ENCODE measurements at places on chromosomes 4 and X. TPM values are rescaled to one million over a fixed set of nuclear protein-coding genes. Genes with fewer than 3 reads are reported as not detected.

- no peaks in the 10 kb centered on the region for H3K36me3 ChIP-seq
- no peak for DNase-seq
- no peaks in the 10 kb centered on the region for H3K27me3 ChIP-seq
- H3K4me3 ChIP-seq = no peak overlapping the region
- H3K27ac ChIP-seq = no peak overlapping the region
- H3K4me1 ChIP-seq = peaks cover 13% of the 10 kb centered on the region
Observed at GRCh38 chr4:140047786-140048185, 106.2 kb downstream of the MAML3 start.

- H3K36me3 ChIP-seq = no peaks in the 10 kb centered on the region
- H3K4me3 ChIP-seq = no peak overlapping the region
- peaks cover 8% of the 10 kb centered on the region for H3K4me1 ChIP-seq
- DNase-seq = no peak
- H3K27ac ChIP-seq = no peak overlapping the region
- no peaks in the 10 kb centered on the region for H3K27me3 ChIP-seq
Observed at GRCh38 chr4:16687011-16687410, 211.4 kb downstream of the LDB2 start.

The MMRN1 gene
- not detected for total RNA-seq

DNA sequence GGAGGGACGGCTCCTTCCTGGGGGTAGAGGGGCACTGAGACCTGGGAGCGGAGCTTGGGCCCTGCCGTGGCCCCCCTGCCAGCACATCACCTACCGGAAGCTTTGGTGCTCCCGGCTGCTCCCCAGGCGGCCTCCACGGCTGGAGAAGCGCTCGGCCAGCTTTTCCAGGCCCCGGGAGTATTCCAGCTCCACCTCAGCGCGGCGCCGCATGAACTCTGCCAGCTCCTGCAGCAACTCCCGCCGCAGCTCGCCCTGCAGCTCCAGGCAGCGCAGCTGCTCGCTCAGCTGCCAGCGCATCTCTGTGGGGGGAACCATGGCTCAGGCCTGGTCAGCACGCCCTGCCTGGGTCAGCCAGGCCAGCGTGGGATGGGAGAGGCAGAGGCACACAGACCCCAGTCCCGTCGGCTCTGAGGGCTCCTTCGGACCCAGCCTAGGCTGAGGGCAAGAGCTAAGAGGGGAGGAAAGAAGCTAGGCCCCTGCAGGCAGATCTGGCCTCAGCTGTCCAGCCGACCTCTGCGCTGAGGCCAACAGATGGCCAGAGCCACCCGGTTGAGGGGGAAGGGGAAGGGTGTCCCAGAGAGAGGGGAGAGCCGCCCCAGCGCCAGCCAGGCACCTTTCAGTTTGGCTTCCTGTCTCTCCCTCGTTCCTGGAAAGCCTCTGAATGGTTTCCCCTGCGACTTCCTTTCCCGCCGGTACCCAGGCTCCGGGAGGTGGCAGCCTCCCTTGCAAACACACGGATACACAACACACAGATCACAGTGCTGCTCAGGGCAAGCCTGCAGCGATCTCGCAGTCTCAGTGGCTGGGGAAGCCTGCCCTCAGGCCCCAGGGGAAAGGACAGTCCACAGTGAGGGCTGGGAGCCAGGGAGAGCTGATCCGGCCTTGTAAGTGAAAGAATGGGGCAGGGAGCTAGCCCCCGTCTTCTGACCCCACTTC lies 4.3 kb downstream of the ARHGAP4 start:
- peaks cover 32% of the 10 kb centered on the region for H3K27me3 ChIP-seq
- peaks cover 17% of the 10 kb centered on the region for H3K4me1 ChIP-seq
- H3K36me3 ChIP-seq = no peaks in the 10 kb centered on the region

GRCh38 chr4:20418861-20419451 lies 167.3 kb downstream of the SLIT2 start:
- no peaks in the 10 kb centered on the region for H3K27me3 ChIP-seq
- peak overlapping the region; percentile 68 for H3K4me3 ChIP-seq
- no peaks in the 10 kb centered on the region for H3K36me3 ChIP-seq
- peak overlapping the region; percentile 78 for H3K27ac ChIP-seq
- H3K4me1 ChIP-seq = peaks cover 6% of the 10 kb centered on the region

The FAM47E gene
- 1.0 TPM for total RNA-seq

The FAM156B gene
- 16.5 TPM for total RNA-seq

- H3K4me3 ChIP-seq = no peak overlapping the region
- DNase-seq = peak; percentile 43
- H3K27ac ChIP-seq = no peak overlapping the region
- H3K4me1 ChIP-seq = no peaks in the 10 kb centered on the region
- H3K27me3 ChIP-seq = no peaks in the 10 kb centered on the region
- no peaks in the 10 kb centered on the region for H3K36me3 ChIP-seq
Observed at GRCh38 chr4:52425751-52426326, 233.3 kb downstream of the USP46 start.

GRCh38 chrX:10051866-10052480 lies 84.8 kb downstream of the CLDN34 start:
- no peaks in the 10 kb centered on the region for H3K36me3 ChIP-seq
- DNase-seq = no peak
- peaks cover 19% of the 10 kb centered on the region for H3K4me1 ChIP-seq
- no peaks in the 10 kb centered on the region for H3K27me3 ChIP-seq
- H3K4me3 ChIP-seq = no peak overlapping the region
- H3K27ac ChIP-seq = no peak overlapping the region

The HTN1 gene
- not detected for total RNA-seq

GRCh38 chr4:7218686-7219085 lies 26.3 kb downstream of the SORCS2 start:
- H3K27ac ChIP-seq = no peak overlapping the region
- H3K4me3 ChIP-seq = no peak overlapping the region
- H3K27me3 ChIP-seq = no peaks in the 10 kb centered on the region
- no peaks in the 10 kb centered on the region for H3K36me3 ChIP-seq
- H3K4me1 ChIP-seq = peaks cover 11% of the 10 kb centered on the region

GRCh38 chrX:18994713-18995112 lies 10.8 kb upstream of the PHKA2 start:
- DNase-seq = peak; percentile 51
- peaks cover 7% of the 10 kb centered on the region for H3K4me1 ChIP-seq
- H3K4me3 ChIP-seq = peak overlapping the region; percentile 2
- H3K27me3 ChIP-seq = no peaks in the 10 kb centered on the region
- H3K27ac ChIP-seq = peak overlapping the region; percentile 70
- H3K36me3 ChIP-seq = no peaks in the 10 kb centered on the region

DNA sequence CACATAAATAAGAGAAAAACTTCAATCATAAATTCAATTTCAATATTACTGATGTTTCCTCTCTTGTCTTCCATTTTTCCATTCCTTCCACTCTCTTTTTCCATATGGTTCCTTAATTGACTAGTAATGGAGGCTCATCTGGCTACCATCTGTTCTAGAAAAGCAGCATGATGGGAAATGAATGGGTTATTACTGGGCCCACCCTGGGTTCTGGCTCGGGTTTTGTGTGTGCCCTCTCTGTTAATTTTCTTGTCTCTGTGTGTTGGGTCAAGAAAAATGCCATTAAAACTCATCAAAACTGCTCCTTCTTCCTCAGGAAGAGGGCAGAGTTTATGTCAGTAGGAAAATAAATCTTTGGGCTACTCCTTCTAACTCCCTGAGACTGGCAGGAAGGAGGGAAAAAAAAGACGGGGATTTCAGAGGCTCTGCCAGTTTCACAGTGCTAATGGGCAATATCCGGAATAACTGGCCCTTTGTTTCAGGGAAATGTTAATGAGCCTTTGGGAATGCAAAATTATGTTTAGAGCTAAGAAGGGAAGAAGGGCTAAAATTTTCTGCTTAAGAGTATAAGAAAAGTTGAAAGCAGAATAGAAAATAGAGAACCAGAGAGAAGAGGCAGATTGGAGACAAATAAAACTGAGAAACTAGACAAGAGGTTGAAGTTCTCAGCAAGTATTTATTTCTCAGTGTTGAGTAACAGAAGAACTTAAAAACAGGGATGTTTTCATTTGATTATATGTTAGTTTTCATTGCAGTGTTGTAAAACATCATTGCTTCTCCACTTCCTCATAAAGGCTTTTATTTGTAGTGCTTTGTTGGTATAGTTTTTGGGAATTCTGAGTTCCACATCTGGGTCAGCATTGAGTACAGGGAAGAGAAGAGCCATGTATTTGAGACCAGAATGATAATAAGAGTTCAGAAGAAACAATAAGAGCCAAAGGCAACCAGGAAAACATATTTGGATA lies 19.7 kb downstream of the GABRB1 start:
- H3K4me3 ChIP-seq = no peak overlapping the region
- no peak overlapping the region for H3K27ac ChIP-seq
- no peak for DNase-seq
- peaks cover 90% of the 10 kb centered on the region for H3K27me3 ChIP-seq

GRCh38 chrX:133983256-133983973 lies 2.0 kb downstream of the GPC3 start:
- no peaks in the 10 kb centered on the region for H3K36me3 ChIP-seq
- no peaks in the 10 kb centered on the region for H3K4me1 ChIP-seq
- DNase-seq = no peak
- H3K4me3 ChIP-seq = no peak overlapping the region

DNA sequence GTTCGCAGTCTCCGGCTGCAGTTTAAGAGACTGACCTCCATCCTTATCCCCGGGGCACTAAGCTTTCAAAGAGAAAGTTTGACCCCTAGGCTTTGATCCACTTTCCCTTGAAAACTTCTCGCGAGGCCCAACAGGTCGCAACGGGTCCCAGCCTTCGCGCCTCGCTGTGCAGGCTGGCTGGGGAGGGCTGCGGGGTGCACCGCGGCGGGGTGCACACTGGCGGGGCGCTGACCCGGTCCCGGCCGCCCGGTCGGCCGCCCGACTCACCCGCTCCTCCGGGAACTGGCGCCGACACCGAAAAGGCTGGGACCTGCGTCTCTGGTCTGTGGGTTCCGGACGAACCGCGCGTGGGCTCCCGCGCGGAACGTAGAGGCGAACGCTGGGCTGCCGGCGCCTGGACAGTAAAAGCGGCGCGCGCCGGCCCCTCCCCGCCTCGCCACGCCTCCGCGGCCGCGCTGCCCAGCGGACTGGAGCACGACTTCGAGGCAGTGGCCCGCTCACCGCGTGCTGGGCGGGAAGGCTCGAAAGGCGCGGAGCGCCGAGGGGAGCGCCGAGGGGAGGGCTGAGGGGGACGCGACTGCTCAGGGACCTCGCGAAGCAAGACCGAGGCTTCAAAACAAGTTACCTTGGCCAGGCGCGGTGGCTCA lies at the start of gene TAF7L:
Gene TAF7L, minus strand, starts transcription at position 378 of the 647 bp plus-strand sequence. CDS start 3,791 bp downstream, outside the sequence.
- no peaks in the 10 kb centered on the region for H3K36me3 ChIP-seq
- H3K27ac ChIP-seq = no peak within 1 kb of the TSS
- H3K4me3 ChIP-seq = no peak within 1 kb of the TSS
- DNase-seq = no peak
- H3K4me1 ChIP-seq = no peaks in the 10 kb centered on the region

GRCh38 chrX:104670051-104670450 lies 104.1 kb downstream of the IL1RAPL2 start:
- no peaks in the 10 kb centered on the region for H3K4me1 ChIP-seq
- no peaks in the 10 kb centered on the region for H3K36me3 ChIP-seq
- no peak for DNase-seq
- no peak overlapping the region for H3K4me3 ChIP-seq

DNA sequence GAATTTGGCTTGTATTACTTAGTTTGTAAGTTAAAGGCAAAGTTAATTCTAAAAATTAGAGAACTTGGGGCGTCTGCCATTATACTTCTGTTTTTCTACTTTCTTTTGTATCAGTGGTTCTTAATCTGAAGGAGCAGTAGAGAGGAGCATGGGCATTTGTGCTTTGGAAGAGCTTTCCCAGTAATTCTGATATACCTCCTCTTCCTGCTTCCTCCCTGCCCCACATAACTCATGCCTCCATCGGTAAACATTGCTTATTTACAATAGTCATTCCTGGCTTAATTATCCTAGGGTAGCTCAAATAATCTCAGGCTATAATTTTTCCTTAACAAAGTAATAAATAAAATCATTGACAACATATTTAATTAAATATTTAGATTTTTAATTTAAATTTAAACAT lies 37.1 kb upstream of the SPARCL1 start:
- H3K27me3 ChIP-seq = no peaks in the 10 kb centered on the region
- no peak overlapping the region for H3K27ac ChIP-seq
- no peaks in the 10 kb centered on the region for H3K36me3 ChIP-seq
- no peak for DNase-seq
- H3K4me1 ChIP-seq = no peaks in the 10 kb centered on the region
- no peak overlapping the region for H3K4me3 ChIP-seq

GRCh38 chr4:26815706-26816105 lies 44.9 kb upstream of the STIM2 start:
- no peaks in the 10 kb centered on the region for H3K36me3 ChIP-seq
- H3K4me3 ChIP-seq = no peak overlapping the region
- H3K27ac ChIP-seq = no peak overlapping the region
- no peaks in the 10 kb centered on the region for H3K27me3 ChIP-seq
- H3K4me1 ChIP-seq = peaks cover 5% of the 10 kb centered on the region
- no peak for DNase-seq

GRCh38 chr4:153257151-153257620 lies 52.9 kb downstream of the TRIM2 start:
- H3K27me3 ChIP-seq = no peaks in the 10 kb centered on the region
- H3K4me1 ChIP-seq = peaks cover 6% of the 10 kb centered on the region
- H3K36me3 ChIP-seq = no peaks in the 10 kb centered on the region
- no peak overlapping the region for H3K27ac ChIP-seq
- no peak for DNase-seq

The S100P gene
- 55.6 TPM for total RNA-seq

- no peak overlapping the region for H3K27ac ChIP-seq
- H3K4me3 ChIP-seq = no peak overlapping the region
- no peaks in the 10 kb centered on the region for H3K4me1 ChIP-seq
- H3K36me3 ChIP-seq = no peaks in the 10 kb centered on the region
- H3K27me3 ChIP-seq = no peaks in the 10 kb centered on the region
- no peak for DNase-seq
Observed at GRCh38 chr4:158965226-158965625, 137.7 kb upstream of the RAPGEF2 start.

DNA sequence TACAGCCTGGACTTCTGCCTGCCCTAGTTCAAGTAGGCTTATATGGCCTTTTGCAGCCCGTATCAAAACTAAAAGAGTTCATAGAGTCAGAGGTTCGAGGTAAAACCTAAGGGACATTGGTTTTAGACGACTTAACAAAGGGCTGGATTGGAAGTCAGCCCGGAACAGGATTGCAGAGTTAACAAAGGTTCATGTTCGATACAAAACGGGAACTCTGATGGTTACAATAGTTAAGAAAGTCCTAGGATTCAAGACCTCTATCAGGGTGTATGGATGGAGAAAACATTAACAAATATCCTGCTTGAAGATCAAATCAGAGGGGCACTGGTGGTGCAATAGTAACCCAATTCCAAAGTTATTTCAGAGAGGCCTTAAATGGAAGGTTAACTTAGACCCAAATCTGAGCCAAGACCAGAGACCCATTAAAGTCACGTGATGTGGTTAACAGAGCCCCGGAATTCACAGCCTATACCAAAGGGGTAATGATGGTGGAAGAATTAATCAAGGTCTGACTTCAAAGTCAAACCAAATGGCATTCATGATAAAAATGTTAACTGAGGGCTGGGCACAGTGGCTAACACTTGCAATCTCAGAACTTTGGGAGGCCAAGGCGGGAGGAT lies 656 bp upstream of the ZNF630 start:
- no peak for DNase-seq
- peaks cover 11% of the 10 kb centered on the region for H3K36me3 ChIP-seq
- H3K4me3 ChIP-seq = peak overlapping the region; percentile 81
- H3K27ac ChIP-seq = peak overlapping the region; percentile 92

The ABHD18 gene
- total RNA-seq = 10.7 TPM

- no peaks in the 10 kb centered on the region for H3K4me1 ChIP-seq
- no peaks in the 10 kb centered on the region for H3K27me3 ChIP-seq
- no peaks in the 10 kb centered on the region for H3K36me3 ChIP-seq
- no peak overlapping the region for H3K27ac ChIP-seq
Observed at GRCh38 chr4:169307576-169307975, 36.8 kb upstream of the SH3RF1 start.
